OCI-M1 (cell line): ENCODE measurements at places on chromosomes 2 and 18.

- no peak for DNase-seq
Observed at GRCh38 chr2:101273056-101273455, 20.4 kb downstream of the CNOT11 start.

GRCh38 chr2:10493075-10493633, 45.0 kb upstream of the ODC1 start:
- no peak for DNase-seq

GRCh38 chr2:220228310-220229006, 601.0 kb downstream of the SLC4A3 start:
- no peak for DNase-seq

DNA sequence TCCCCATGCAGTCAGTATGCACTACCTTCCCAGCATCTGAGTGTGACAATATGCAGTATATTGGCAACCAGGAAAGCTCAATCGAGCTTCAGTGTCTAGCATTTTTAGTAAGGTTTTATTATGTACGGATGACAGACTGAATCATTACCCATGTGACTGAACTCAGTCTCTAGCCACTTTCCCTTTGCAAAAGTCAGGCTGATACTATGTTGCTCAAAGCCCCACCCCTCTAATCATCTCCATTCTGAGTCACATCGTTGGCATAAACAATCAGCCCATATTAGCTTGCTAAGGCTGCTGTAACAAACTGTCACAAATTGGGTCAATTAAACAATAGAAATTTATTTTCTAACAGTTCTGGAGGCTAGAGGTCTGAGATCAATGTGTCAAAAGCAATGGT, 25.8 kb upstream of the SRD5A2 start:
- DNase-seq = no peak

DNA sequence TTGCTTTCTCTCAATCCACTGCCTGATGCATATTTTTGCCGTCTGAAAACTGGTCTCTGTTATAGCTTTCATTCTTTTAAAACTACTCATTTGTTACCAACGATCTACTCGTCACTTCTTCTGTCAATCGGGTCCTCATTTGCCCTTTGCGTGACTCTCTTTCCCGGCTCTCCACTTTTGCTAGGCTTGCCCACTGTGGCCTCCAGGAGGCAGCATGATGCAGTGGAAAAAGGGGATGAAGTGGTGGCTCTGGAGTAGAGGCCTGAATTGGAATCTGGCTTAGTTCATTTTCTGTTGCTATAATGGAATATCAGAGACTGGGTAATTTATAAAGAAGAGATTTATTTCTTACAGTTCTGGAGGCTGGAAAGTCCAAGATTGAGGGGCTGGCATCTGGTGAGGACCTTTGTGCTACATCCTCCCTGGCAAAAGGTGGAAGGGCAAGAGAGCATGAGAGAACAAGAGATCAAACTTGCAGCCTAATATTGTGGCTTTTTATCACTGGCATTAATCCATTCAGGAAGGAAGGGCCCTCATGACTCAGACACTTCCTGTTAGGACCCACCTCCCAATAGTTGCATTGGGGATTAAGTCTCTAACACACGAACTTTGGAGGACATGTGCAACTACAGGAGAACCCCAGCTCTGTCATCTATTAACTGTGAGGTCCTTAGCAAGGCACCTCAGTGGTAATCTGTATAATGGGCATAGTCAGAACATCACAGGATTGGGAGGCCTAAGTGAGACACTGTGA, 15.4 kb downstream of the GDF7 start:
- DNase-seq = no peak

GRCh38 chr2:43227830-43228281, 1.4 kb upstream of the ZFP36L2 start:
- DNase-seq = no peak

DNA sequence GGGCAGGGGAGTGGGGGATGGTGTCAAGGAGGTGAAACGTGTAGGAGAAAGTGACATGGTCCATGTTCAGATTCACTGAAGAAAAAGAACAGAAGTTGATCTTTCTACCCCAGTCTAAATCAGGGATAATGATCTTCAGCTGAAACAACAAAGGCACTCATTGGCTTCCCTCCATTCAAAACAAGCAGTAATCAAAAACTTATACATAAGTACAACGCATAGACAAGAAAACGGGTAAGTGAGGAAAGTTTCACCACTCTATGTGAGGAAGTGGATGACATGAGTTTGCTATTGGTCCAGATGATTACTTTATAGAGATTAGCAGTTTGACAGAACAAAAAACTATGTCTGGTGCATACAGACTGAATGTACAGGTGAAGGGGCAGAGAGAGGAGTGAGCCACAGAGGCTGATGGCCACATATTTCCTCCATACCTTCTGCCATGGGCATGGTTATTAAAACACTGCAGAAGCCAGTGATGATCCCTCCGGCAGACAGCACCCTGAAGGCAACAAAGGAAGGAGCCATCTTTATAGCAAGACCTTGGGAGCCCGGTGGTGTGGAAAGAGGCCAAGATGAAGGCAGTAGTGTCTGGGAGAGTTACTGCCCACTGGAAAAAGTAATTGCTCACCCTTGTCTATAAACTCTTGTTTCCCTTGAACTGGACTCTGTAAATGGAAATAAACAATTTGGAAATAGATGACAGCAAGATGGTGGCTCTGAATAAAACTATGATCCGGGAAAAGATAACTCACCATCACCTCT, 57.7 kb downstream of the SLC25A12 start:
- DNase-seq = no peak

- no peak for DNase-seq
Observed at GRCh38 chr2:174624895-174625430, 27.4 kb upstream of the WIPF1 start.

- DNase-seq = no peak
Observed at GRCh38 chr2:137980459-137980858, 16.2 kb downstream of the HNMT start.

DNA sequence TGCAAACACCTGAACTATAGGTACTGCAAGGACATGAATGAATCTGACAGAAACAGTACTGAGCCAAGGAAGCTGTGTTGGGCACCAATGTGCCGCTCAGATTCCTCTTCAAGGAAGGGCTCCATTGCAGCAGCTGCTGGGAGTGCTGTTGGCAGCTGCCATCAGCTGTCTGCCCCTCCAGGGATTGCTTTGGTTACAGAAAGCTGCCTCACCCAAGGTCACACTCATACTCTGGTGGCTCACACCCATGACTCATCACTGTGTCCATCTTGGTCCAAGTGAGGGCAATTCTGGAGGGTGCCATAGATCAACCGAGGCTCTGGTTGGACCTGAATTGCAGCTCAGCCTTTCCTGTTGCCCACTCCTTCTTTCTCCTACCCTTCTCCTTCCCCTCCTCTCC, 24.4 kb upstream of the TRPM8 start:
- DNase-seq = no peak

DNA sequence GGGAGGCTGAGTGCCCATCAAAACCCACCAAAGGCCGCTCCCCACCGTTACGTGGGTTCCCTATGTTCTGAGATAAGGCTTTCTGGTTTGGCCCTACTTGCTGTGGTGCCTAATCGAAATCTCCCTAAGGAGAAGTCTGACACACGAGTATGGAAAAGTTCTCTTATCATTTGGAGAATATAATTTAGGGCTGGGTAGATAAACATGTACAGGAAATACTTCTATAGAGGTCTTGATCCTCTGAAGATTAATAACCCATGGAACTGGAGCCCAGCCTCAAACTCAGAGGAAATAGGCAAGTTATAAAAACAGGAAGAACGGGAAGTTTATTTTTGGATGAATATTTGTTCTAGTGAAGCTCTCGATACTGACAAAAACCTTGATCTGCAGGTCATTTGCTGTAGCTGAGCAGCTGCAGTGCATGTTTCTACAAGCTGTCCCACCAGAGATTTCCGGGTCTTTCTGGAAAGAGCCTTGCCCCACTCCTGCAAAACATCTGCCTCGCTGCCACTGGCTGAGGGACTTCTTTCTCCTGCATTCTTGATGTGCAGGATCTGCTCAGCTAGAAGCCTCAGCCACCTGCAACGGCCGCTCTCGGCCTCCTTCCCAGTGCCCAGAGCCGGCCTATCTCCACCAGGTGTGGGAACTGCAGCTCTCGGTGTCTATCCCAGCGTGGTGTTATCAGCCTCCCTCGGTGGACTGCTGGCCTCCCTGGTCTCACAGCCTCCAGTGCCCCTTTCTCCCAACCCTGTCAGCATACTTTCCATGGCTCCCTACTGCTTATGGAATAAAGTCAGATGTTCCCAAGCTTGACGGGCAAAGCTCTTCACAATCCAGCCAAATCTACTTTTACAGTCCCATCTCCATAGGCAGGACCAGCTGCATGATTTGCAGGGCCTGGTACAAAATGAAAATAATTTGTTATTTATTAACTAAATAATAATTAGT, 48.6 kb downstream of the SPRED2 start:
- peak; percentile 46 for DNase-seq

GRCh38 chr18:75202696-75203365, 6.1 kb downstream of the PTGR3 start:
- DNase-seq = no peak

- no peak for DNase-seq
Observed at GRCh38 chr2:161844822-161845221, 220.6 kb downstream of the SLC4A10 start.

- DNase-seq = no peak
Observed at GRCh38 chr2:17814601-17815000, 1.7 kb upstream of the MSGN1 start.

- no peak for DNase-seq
Observed at GRCh38 chr2:100365434-100365833, 43.1 kb upstream of the LONRF2 start.

DNA sequence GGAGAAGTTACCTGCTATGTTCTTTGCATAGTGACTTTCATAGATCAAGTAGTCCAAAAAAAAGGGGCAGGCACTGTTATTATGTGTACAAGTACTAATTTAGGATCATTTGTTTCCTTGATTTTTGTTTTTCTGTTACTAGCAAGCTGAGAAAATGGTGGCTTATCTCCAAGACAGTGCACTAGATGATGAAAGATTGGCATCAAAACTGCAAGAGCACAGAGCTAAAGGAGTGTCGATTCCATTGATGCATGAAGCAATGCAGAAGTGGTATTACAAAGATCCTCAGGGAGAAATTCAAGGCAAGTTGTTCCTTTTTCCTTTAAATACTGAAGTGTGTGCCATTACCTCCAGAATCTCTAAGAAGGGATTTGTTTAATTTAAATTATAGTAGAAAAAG, 19.6 kb upstream of the KCNJ13 start:
- DNase-seq = no peak

- DNase-seq = no peak
Observed at GRCh38 chr2:67604360-67604759, 207.2 kb downstream of the ETAA1 start.

GRCh38 chr2:217853961-217854360, 148.8 kb downstream of the TNS1 start:
- no peak for DNase-seq

- no peak for DNase-seq
Observed at GRCh38 chr2:117486081-117486480, 328.4 kb upstream of the DDX18 start.

DNA sequence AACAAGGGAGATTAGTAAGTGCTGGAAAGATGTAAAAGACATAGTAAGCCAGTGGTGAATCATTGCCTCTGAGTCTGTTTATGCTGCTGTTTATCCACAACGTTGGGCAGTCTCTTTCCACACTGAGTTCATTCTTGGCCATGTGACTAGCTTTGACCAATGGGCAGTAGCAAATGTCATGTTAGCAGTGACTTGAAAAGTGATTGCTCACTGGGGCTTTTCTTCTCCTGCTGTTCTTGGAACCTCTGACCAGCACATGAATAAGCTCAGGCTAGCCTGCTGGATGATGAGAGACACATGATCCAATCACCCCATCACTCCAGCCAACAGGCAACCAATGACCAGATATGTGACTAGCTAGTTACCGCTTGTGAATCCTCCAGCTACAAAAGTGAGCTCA, 360.4 kb downstream of the SLC4A3 start:
- no peak for DNase-seq

- no peak for DNase-seq
Observed at GRCh38 chr2:221596192-221596591, 24.1 kb upstream of the EPHA4 start.
